ENCODE measurements at places on chromosomes 12 and 14. TPM values are rescaled to one million over a fixed set of nuclear protein-coding genes. Genes with fewer than 3 reads are reported as not detected.

PRH2 gene
- total RNA-seq = not detected

KRT85 gene
- total RNA-seq = not detected

RBP5 gene
- not detected for total RNA-seq

MYH6 gene
- total RNA-seq = not detected

HOXC6 gene
- total RNA-seq = 4.8 TPM

LRP1 gene
- total RNA-seq = 257 TPM

PTPN21 gene
- total RNA-seq = 14.5 TPM

GDF3 gene
- total RNA-seq = not detected

PDZRN4 gene
- total RNA-seq = not detected

PMEL gene
- total RNA-seq = 0.88 TPM

CAPZA3 gene
- not detected for total RNA-seq

GIT2 gene
- 62.4 TPM for total RNA-seq

Data from placental pericyte (primary cell).